ENCODE measurements at places on chromosomes 11 and 22.

DNA sequence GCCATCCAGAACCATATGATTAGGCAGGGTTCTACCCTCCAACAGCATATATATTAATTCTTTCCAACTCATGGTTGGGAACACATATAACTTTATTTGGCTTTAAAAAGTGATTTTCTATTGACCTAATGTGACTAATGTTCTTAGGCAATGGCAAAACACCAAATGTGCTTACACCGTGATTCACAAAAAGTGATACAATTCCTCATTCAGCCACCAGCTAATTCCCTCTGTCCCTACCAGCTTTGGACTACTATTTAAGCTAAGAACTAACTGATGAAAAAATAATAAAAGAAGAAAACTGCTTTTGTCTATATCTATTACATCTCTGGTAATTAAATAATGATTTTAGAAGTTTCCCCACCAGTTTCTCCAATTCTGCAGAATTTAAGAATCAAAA, 4.7 kb downstream of the CTSC start:
- DNase-seq: no peak

DNA sequence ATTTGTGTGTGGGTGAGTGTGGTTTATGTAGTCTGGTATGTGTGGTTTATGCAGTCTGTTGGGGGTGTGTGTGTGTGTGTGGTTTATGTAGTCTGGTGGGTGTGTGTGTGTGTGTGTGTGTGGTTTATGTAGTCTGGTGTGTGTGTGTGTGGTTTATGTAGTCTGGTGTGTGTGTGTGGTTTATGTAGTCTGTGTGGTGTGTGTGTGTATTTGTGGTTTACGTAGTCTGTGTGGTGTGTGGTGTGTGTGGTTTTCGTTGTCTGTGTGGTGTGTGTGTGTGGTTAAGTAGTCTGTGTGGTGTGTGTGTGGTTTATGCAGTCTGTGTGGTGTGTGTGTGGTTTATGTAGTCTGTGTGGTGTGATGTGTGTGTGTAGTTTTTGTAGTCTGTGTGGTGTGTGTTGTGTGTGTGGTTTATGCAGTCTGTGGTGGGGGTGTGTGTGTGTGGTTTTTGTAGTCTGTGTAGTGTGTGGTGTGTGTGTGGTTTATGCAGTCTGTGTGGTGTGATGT, 26.2 kb upstream of the PARVG start:
- no peak for DNase-seq

- no peak for DNase-seq
Observed at GRCh38 chr11:120740380-120740779, 228.8 kb downstream of the GRIK4 start.

GRCh38 chr22:23231471-23232093, 51.3 kb downstream of the BCR start:
- no peak for DNase-seq

DNA sequence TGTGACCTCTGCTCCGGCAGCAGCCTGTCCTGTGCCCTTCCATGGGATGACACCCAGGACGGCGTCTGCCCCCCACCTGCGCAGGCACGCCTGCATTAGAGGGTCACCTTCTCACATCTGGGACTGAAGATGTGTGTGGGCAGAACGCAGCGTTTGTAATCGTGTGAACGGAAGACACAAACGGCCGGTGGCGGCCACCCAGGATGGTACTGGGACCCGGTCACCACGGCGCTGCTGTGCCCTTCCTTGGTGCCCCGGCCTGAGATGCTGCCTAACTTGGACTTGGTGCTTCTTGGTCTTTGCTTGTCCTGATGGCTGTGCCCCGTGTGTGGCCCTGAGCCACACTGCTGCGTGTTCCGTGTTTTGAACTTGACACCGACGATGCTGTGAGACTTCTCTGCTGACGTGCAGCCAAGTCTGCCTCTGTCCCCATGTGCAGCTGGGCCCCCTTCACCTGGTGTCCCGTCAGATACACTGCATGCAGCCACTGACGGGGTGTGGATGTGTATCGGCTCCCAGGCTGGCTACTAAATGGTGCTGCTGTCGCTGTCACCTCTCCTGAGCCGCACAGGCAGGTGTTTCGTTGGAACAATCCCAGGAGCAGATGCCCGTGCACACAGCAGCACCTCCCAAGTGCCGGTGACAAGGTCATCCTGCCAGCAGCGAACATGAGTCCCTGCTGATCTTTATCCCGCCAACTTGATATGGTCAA, 21.4 kb downstream of the YPEL1 start:
- no peak for DNase-seq

- no peak for DNase-seq
Observed at GRCh38 chr22:17307566-17307965, 61.7 kb upstream of the CECR2 start.

- DNase-seq: no peak
Observed at GRCh38 chr11:105004021-105004420, 18.9 kb downstream of the CASP5 start.

DNA sequence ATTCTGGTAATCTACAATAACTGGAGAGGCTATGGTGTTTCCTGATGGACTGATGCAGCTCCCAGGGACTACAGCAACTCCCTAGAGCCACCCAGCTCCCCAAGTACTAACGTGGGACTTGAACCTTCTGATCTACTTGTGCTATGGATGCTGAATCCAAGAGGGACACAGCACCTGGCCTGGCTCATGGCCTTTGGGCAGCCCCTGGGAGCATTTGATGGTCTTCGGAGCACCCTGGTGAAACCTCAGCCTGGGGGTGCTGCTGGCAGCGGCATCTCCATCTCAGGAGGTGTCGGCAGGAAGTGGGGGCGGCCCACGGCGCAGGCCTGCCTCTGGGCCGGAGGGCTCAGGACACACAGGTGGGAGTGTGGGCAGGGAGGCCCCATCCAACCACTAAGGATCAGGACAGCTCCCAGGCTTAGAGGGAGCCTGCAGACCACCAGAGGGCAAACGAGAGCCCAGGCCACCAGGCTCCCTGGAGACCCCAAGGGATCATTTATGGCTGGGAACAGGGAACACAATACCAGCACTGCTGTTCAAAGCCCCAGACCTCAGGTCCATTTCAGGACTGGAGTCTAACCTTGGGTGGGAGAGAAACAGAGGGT, 8.7 kb downstream of the EHD1 start:
- no peak for DNase-seq

DNA sequence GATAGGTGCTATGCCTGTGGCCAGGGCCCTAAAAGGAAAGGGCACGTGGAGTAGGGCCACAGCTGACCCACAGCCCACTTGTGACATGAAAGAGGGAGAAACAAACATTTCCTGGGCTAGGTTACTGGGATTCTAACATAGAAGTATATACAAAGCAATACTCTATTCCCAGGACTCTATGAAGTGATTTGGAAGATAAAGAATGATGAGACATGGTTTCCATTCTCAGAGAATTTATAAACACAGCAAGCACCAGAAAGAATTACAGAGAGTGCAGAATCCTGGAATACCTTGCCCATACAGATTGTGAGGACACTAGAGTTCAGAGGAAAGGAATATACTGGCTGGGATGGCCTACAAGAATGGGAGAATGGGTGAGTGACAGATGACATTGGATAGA, 86.4 kb downstream of the KIRREL3 start:
- DNase-seq: no peak

DNA sequence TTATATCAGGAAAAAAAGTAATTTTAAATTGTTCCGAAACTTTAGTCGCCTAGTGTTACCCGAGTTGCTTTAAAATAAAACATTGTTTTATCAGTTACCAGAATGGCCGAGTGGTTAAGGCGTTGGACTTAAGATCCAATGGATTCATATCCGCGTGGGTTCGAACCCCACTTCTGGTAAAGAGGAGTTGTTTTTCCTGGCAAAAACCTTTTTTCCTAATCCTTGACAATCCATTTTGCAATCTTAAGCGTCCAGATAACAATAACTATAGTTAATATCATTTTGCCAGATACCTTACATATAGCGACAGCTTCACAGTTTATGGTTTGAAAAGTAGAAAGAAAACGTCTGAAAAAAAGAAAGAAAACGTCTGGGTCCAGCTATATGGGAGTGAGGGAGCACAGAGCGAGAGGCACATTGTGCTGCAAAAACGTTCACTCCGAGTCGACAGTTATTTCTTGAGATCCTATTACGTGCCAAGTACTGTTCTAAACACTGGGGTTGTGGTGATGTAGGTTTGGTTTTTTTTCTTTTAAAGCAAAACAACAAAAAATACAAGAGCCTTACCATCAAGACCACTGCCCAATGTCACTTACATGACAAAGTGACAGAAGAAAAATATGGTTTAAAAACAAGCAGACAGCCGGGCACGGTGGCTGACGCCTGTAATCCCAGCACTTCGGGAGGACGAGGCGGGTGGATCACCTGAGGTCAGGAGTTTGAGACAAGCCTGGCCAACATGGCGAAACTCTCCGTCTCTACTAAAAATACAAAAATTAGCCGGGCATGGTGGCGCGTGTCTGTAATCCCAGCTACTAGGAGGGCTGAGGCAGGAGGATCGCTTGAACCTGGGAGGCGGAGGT, 40.6 kb downstream of the OR4D9 start:
- no peak for DNase-seq

DNA sequence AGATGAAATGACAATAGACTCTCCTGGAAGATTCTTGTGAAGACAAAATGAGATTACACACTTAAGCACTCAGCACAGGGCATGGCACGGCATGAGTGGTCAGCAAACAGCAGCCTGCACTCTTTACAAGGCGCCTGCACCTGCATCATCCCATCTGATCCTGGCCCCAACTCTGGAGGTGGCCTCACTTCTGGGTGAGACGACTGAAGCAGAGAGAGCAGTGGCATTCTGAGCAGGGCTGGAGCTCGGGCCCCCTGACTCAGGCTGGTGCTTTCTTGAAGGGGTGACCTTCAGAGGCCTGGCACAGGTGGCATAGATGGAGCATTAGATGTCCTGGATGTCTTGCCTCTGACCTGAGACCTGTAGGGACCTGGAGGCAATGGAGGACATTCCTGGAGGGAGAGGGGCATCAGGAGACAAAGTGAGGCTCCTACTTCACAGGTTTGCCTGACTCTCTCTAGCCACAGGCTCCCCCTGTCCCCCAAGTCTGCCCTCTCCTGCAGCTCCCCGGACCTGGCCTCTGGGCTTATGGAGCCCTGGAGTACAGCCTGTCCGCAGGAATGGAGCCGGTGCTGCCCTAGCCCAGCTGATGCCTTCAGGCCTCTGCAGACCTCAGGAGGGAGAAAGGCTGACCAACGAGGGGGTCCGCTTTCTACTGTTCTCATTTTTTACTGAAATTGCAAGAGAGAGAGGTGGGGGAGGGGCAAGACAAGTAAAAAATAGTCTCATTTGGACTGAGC, 65.5 kb upstream of the THY1 start:
- DNase-seq: no peak

- DNase-seq: no peak
Observed at GRCh38 chr11:125777309-125777708, 1.3 kb downstream of the PATE2 start.

DNA sequence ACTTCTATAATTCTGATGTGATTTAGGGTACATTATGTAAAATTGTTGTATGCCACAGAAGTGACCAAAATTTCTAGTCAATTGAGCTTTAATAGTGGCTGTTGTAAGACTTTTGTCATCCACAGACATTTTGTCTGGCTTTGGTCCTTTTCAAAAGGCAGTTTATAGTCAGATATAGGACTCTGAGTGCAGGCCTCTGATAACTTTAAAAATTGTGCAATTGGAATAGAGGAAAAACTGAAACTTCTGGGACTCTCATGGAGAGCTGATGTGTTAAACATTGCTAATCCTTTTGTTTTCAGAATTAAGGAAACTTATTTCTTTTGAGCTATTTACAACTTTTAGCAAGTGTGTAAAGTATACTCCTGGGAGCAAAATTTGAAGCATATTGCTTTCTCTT, 9.0 kb upstream of the MRPL17 start:
- DNase-seq: no peak

GRCh38 chr11:8341996-8342395, 78.3 kb upstream of the LMO1 start:
- no peak for DNase-seq

- DNase-seq: peak; percentile 35
Observed at GRCh38 chr11:93740031-93740729, 1.1 kb downstream of the TAF1D start.

DNA sequence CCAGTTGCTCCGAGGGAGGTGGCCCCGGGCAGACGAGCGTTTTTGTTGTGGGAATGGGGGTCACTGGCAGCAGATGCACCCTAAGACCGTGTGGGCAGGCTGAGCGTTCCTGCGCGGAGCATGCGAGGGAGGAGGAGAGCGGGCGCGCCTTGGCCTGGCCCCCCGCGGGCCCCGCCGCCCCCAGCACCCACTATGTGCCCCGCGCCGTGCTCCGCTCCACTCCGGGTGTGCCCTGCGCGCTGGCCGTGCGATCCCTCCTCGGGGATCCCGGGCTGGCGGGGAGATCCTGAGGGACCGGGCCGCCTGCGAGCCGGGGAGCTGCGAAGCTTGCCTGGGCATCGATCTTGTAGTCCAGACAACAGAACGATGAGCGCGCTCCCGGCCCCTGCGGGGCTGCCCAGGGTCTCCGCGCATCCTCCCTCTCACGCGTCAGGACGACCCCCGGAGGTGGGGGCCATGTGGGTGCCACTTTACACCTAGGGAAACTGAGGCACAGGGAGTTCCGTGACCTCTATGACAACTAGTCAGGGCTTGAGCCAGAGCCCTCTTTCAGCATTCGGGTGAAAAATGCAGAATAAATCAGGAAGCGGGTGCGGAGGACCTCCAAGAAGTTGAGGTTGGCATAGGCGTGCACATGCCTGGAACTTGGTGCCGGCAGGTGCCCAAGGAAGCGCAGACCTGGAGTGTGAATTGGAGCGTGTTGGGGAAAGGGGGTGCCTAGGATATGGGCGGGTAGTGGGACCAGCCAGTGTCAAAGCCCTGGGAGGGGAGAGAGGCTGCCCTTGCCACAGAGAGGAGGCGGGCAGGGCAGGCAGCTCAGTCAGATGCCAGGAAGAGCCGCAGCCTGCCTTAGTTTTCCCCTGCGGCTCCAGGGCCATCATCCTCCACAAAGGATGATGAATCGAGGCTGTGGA, 1.3 kb upstream of the KMT5B start:
- DNase-seq: no peak

GRCh38 chr11:12318791-12319438, 58.5 kb upstream of the PARVA start:
- no peak for DNase-seq

- no peak for DNase-seq
Observed at GRCh38 chr22:46953968-46954765, 191.7 kb downstream of the TBC1D22A start.

- no peak for DNase-seq
Observed at GRCh38 chr11:73566422-73566821, 31.5 kb downstream of the FAM168A start.

- no peak for DNase-seq
Observed at GRCh38 chr11:33471541-33471940, 214.4 kb downstream of the HIPK3 start.
